ENCODE measurements at places on chromosomes 12 and 14.

DNA sequence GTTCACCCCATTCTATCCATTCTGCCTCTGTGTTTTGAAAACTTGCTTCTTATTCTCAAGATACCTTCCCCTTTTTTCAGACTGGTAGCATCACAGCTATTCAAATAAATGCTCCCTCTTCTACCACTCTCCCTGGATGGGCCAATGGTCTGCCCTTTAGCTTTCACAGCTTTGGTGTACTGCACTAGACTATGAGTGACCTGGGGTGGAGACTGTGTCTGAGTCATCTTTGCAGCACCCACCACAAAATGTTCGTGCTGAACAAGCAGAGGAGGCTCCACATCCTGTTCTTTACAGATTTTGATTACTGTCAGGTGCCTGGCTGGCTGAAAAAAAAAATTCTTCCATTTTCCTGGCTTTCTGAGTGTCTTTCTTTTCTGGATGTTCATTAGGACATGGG, 1104.1 kb upstream of the TMEM132C start:
- peaks cover 5% of the 10 kb centered on the region for H3K36me3 ChIP-seq
- peak; percentile 47 for DNase-seq
- no peaks in the 10 kb centered on the region for H3K27me3 ChIP-seq
- H3K4me1 ChIP-seq = peaks cover 22% of the 10 kb centered on the region
- peak overlapping the region; percentile 89 for H3K27ac ChIP-seq

DNA sequence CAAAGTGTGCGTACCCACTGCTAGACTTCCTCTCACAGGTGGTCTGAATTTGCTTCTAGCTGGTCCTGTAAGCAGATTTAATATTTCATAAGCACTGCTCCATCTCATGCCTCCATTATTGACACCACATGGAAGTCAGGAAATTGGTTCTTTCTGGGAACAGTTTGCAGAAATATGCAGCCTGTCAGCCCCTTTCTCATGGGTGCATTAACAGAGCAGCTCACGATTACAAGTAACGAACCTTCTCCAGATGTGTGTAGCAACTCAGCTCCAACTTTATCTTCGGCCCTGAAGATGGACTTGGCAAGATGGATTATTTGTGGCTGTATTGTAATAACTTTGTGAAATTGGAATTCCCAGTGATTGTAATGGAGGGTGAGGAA, 214.5 kb upstream of the DDHD1 start:
- peaks cover 7% of the 10 kb centered on the region for H3K27me3 ChIP-seq
- no peak overlapping the region for H3K27ac ChIP-seq
- no peaks in the 10 kb centered on the region for H3K4me1 ChIP-seq
- no peak overlapping the region for H3K4me3 ChIP-seq

- H3K27me3 ChIP-seq = peaks cover 9% of the 10 kb centered on the region
- DNase-seq = no peak
- H3K27ac ChIP-seq = no peak overlapping the region
- no peak overlapping the region for H3K4me3 ChIP-seq
- H3K36me3 ChIP-seq = peaks cover 2% of the 10 kb centered on the region
Measured at GRCh38 chr14:93909429-93910128, 17.6 kb upstream of the FAM181A start.

DNA sequence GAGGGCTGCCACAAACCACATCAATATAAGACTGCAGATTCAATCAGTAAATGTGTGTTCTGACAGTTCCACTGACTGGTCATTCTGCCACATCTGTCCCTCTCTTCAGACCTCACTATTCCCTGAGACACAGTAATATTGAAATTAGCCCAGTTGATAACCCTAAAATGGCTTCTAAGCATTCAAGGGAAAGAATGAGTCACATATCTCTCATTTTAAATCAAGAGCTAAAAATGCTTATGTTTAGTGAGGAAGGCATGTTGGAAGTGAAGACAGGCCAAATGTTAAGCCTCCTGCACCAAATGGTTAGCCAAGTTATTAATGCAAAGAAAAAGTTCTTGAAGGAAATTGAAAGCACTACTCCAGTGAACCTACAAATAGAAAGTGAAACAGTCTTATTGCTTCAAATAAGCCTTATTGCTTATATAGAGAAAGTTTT, 24.5 kb upstream of the KIF21A start:
- peaks cover 12% of the 10 kb centered on the region for H3K4me1 ChIP-seq
- no peaks in the 10 kb centered on the region for H3K27me3 ChIP-seq
- H3K27ac ChIP-seq = peak overlapping the region; percentile 89
- H3K4me3 ChIP-seq = peak overlapping the region; percentile 78
- no peaks in the 10 kb centered on the region for H3K36me3 ChIP-seq
- DNase-seq = peak; percentile 19

Data from effector memory CD8-positive, alpha-beta T cell (primary cell).